Foreskin keratinocyte (primary cell): ENCODE measurements at places on chromosomes 5 and 9. TPM values are rescaled to one million over a fixed set of nuclear protein-coding genes. Genes with fewer than 3 reads are reported as not detected.

Gene SCGB3A2
- not detected in 2 replicates for total RNA-seq

Gene MIGA2
- total RNA-seq: 15.2 and 17.6 TPM in 2 replicates

Gene C7
- total RNA-seq: not detected in 2 replicates

Gene PCDHA1
- not detected in 2 replicates for total RNA-seq

Gene PFN3
- not detected in 2 replicates for total RNA-seq

Gene PJA2
- 39.0 and 41.1 TPM in 2 replicates for total RNA-seq

Gene GFI1B
- total RNA-seq: not detected in 2 replicates

Gene CBY3
- total RNA-seq: not detected in 2 replicates

Gene NCS1
- total RNA-seq: 44.0 and 44.7 TPM in 2 replicates

Gene SLC25A48
- total RNA-seq: not detected in 2 replicates

Gene TMEM215
- total RNA-seq: not detected in 2 replicates

Gene PRKAA1
- 50.9 and 57.5 TPM in 2 replicates for total RNA-seq

Gene MEGF9
- total RNA-seq: 11.1 and 16.0 TPM in 2 replicates

Gene DAB2IP
- total RNA-seq: 26.5 and 26.6 TPM in 2 replicates

Gene CAMK4
- total RNA-seq: 2.5 and 3.8 TPM in 2 replicates

Gene DMRT1
- not detected in 2 replicates for total RNA-seq

Gene ABCA2
- 1.2 TPM in 2 replicates for total RNA-seq

Gene LURAP1L
- total RNA-seq: 3.6 TPM in 2 replicates

Gene GAS1
- total RNA-seq: 0.99 and 1.2 TPM in 2 replicates

Gene TGFBI
- 86.9 and 143 TPM in 2 replicates for total RNA-seq

DNA sequence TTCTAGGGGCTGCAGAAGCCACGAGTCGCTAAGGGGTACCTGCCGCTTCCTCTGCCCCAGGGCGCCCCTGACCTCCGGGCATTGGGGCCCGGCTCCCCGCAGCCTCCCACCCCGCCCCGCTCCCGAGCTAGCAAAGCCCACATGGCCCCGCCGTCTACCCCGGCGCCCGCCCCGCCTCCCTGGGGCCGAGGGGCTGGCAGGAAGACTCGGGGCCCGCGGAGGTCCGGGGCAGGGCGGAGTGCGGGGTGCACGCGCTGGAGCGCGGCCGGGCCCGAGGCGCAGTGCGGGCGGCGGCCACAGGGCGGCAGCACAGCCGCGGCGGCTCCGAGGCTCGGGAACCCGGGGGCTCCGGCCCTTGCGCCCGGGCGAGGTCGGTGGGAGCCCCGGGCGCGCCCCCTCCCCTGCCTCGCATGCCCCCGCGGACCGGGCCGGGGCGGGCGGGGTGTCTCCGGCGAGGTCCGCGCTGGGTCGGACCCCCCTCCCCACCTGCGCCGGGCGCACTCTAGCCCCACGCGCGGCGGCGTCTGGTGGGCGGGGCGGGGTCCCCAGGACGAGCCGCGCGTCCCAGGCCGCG, 6.7 kb downstream of the NRARP start:
- no peak for DNase-seq

DNA sequence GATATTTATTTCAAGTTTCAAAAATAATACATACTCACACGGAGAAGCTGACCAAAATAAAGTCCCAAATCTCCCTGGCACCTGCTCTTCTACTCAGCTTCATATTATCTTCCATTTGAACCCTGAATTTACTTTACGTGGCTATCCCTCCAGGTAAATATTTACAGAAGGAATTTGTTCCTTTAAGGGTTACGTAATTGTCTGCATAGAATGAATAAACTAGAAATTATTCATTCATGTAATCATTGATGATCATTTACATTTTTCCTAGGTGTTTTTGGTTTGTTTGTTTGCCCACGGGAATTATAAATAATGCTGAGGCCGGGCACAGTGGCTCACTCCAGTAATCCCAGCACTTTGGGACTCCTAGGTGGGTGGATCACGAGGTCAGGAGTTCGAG, 251.2 kb downstream of the PLK2 start:
- DNase-seq: no peak

DNA sequence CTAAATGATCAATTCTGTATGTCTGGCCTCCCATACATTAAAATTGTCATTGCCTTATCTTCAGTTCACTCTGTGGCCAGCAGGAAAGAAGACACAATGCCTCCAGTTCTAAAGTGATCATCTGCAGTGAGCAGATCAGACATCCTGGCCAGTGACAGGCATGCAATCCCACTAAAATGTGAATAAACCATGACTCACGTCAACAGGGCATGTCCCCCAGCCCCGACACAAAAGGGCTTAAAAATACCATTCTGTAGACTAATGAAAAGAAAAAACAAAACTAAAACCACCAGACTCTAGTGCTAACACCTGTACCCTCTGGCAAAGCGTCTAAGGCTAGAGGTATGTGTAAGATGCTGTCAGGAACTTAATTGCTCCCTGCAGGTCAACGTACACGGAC, 38.5 kb downstream of the DDX31 start:
- DNase-seq: peak; percentile 96

DNA sequence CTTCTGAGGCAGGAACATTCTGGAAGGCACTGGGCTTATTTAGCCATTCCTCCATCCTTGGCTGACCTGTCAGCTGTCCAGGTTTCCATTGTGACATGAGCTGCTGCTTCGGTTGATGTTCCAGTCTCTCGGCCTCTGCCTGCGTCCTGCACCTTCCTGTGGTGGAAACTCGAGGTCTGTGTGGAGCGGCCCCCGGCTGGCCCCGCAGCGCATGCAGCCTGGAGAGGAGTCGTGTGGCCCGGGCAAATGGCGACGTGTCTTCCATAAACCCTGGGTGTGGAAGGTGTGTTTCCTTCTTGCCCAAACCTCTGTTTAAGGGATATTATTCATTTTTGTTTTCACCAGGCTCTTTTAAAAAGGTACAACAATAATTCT, 36.5 kb upstream of the SLC9A3 start:
- DNase-seq: no peak

DNA sequence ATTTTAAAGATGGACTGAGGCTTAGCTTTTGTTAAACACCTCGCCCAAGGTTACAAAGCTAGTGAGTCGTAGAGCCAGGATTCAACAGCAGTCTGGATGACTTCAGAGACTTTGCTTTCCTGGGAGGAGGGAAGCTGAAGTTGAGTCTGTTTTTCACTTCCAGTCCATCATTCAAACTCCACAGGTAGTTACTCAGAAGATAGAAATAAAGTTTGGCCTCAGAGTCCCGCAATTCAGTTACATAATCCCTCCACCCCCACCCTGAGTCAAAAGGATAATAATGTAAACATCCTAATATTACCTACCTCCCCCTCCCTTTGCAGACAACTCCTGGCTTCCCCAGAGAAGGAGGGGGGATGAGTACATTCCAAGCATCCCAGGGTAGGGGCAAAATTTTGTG, 8.1 kb downstream of the HBEGF start:
- DNase-seq: no peak

- no peak for DNase-seq
Measured at GRCh38 chr9:34647651-34648050, 1.2 kb downstream of the GALT start.

- DNase-seq: no peak
Measured at GRCh38 chr9:17865881-17866280, 287.0 kb downstream of the SH3GL2 start.

GRCh38 chr5:61100437-61100836, 61.8 kb downstream of the SMIM15 start:
- DNase-seq: no peak

DNA sequence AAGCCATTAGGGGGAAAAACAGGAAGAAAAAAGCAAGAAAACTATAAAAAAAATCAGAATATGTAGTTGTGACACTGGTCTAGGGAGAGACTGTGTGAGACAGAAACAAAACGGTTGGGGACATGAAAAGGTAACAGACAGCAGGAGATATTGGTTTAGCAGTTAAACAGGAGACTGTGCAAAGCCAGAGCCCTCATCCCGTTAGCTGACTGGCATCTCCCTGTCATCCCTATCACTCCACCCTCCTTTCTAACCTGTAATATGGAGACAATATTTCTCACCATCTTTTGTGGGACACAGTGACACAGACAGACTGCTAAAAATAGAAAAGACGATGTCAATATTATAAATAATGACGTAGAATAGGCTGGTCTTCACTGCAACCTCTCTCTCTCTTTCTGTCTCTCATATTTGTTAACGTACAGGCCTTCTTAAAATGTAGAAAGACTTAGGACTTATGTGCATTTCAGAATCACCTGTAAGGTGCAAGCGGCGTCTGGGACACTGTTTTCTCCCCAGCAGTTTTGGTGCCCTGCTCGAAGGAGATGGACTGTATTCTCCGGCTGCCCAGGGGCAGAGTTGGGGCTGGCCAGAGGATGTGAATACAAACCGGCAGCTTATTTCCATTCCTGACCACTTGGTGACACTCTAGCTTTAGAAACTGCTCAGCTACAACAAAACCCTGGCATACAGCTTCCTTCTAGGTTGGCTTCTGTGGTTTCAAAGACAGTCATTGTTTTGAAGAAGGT, 190.6 kb downstream of the MAT2B start:
- DNase-seq: peak; percentile 43

DNA sequence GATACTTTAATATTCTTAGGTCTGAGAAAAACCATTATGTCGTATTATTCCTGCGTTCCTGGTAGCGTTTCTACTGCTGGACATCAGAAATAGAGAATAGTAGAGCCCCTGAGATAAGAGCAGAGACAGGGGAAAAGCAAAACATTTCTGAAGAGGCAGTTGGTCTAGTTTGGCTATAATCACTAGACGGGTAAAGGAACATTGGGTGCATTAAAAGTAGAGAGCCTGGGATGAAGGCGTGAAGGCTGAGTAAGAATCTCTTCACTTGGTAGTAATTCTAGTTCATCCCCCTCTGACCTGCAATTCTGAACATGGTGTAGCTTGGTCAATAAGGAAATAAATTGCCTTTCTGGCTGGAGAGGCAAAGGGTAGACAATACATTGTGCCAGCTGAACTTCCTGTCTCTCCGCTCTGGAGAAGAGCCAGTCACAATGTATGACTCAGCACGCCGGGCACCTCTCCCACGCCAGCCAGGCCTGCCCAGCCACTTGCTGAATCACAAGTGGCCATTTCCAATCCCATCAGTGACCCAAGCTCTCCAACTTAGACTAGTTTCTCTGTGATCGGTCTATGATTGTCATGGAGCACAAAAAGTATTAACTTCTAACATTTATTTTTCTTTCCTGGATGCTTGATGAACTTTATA, 75.4 kb downstream of the STK32A start:
- peak; percentile 47 for DNase-seq

- no peak for DNase-seq
Measured at GRCh38 chr9:13648676-13649075, 369.2 kb upstream of the MPDZ start.

DNA sequence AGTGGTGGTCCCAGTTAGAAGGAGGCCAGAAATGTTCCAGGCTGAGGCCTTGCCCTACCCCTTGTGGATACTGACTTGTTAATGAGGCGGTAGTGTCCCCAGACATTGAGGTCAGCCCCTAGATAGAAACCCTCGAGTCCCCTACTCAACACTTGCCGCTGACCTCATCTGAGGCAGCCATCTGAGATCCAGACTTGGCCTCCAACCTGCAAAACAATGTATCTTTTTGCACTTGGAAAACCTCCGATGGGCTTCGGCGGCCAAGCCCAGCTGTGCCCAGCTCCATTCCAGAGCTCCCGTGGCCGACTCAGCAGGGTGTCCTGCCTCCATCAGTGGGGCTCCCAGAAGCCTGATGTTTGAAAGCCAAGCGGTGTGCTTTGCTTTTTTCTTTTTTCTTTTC, 122.1 kb downstream of the WNK2 start:
- DNase-seq: no peak

GRCh38 chr5:122756264-122756911, 18.5 kb upstream of the SNX2 start:
- peak; percentile 46 for DNase-seq

DNA sequence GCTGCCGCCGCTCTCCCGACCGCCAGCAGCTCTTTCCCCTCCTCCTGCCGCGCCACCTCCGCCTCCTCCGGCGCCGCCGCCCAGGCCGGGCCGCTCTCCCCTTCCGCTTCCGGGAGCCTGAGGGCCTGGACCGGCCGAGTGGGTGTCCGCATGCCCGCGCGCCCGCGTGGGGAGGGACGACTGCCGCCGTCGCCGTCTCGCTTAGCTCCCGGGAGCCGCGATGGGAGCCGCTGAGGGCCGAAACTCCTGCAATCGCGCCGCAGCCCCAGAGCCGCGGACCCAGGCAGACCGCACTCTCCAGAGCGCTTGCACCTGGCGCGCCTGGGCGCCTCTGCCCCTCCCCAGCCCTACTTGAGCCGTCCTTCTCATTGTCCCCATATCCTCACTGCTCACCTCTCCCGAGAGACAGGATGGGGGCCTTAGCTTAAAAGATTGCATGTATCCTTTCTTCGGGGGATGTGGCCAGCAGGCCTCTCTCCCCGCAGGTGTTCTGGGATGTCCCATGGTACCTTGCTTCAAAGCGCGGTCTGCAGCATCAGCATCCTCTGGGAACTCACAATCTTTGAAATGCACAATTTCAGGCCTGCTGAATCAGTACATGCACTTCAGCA, at the start of gene ZDHHC21:
Gene ZDHHC21 (minus strand): TSS at position 182 of the 611 bp plus-strand sequence. CDS start 19,092 bp downstream, outside the sequence.
- DNase-seq: no peak

DNA sequence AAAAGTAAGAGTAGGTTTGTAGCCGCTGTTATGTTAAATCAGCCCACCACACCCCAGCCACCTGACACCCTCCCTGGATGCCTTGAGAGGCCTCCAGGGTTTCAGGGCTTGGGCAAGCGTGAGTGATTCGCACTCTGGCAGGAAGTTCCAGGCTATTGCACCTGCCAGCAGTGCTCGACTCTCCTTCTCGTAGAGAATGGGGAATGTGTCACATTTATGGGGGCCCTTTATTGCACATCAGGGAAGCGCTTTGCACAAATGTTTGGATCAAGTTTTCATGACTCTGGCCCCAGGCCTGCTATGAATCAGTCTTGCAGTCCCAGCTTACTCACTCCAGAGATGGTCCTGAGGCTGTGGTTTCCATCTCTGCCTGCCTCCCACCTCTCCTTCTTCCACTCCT, 66.1 kb upstream of the ADRA1B start:
- peak; percentile 57 for DNase-seq

- DNase-seq: peak; percentile 9
Measured at GRCh38 chr9:80285326-80285725, 713.6 kb downstream of the TLE4 start.

DNA sequence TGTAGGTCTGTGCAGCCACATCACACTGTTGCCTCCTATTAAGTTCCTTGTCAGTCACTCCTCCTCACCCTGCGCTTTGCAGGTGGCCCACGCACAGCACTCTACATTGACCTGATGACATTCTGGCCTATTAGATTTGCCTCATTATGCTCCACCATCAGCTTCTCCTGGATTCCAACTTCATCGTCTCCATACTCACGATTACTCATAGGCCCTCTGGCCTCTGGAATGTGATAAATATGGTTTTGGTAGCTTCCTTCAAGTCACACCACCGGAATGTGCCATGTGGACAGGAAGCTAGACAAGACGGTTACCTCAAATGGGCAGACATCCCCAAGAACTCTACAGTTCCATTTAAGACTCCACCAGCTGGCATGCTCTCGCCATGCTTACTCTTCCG, 158.0 kb upstream of the LHFPL2 start:
- peak; percentile 73 for DNase-seq

DNA sequence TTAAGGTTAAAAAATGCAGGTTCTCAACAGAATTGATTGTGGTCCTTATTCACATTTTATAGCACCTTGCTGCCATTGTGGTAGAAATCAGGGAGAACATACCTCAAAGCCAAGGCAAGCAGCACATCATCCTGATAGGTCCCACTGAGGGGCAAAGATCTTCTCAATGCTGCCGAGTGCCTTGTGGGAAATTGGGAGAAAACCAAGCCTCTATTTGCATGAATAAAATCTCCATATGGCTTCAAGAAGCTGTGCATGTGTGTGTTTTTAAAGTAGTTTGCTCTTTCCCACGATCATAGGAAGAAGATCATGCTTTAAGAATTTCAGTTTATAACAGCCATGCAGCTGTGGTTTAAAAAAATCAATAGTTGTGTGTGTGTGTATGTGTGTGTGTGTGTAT, 216.9 kb upstream of the FBXL7 start:
- no peak for DNase-seq
